ENCODE measurements at places on chromosomes 16 and 17.

GRCh38 chr17:2391597-2392251, 9.1 kb downstream of the MNT start:
- peaks cover 12% of the 10 kb centered on the region for H3K36me3 ChIP-seq
- no peaks in the 10 kb centered on the region for H3K27me3 ChIP-seq
- H3K27ac ChIP-seq, result peak overlapping the region; percentile 45
- H3K4me3 ChIP-seq, result peak overlapping the region; percentile 76

GRCh38 chr16:48008011-48008525, 147.7 kb downstream of the ABCC12 start:
- H3K27ac ChIP-seq, result no peak overlapping the region
- H3K4me3 ChIP-seq, result no peak overlapping the region
- H3K36me3 ChIP-seq, result no peaks in the 10 kb centered on the region
- no peaks in the 10 kb centered on the region for H3K27me3 ChIP-seq

DNA sequence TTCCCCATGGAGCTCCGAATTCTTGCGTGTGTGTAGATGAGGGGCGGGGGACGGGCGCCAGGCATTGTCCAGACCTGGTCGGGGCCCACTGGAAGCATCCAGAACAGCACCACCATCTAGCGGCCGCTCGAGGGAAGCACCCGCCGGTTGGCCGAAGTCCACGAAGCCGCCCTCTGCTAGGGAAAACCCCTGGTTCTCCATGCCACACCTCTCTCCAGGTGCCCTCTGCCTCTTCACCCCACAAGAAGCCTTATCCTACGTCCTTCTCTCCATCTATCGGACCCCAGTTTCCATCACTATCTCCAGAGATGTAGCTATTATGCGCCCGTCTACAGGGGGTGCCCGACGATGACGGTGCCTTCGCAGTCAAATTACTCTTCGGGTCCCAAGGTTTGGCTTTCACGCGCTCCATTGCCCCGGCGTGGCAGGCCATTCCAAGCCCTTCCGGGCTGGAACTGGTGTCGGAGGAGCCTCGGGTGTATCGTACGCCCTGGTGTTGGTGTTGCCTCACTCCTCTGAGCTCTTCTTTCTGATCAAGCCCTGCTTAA, 617 bp upstream of the SENP3 start:
- H3K36me3 ChIP-seq, result peaks cover 31% of the 10 kb centered on the region
- H3K27me3 ChIP-seq, result no peaks in the 10 kb centered on the region
- peak overlapping the region; percentile 54 for H3K27ac ChIP-seq
- H3K4me1 ChIP-seq, result peaks cover 14% of the 10 kb centered on the region
- peak overlapping the region; percentile 75 for H3K4me3 ChIP-seq

DNA sequence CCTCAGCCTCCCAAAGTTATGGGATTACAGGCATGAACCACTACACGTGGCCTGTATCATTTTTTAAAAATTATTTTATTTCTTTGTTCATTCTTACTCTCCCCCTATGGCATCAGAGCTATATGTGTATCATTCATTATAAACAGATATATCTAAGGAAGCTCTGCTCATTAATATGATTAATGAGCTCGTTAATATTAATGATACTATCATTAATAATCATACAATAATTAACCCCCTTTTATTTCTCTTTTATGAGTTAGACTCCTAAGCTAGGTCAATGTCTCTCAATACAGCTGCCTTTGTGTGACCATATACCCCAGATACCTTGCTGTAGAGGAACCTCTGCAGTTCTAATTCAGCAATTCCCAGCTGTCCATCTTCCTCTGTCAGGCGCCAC, 4.5 kb upstream of the RSKR start:
- H3K36me3 ChIP-seq, result peaks cover 95% of the 10 kb centered on the region
- H3K27me3 ChIP-seq, result no peaks in the 10 kb centered on the region
- no peak for DNase-seq

- no peak overlapping the region for H3K27ac ChIP-seq
- H3K36me3 ChIP-seq, result no peaks in the 10 kb centered on the region
- DNase-seq, result no peak
- no peaks in the 10 kb centered on the region for H3K27me3 ChIP-seq
Observed at GRCh38 chr16:78871241-78871640, 729.3 kb downstream of the MAF start.

- peaks cover 69% of the 10 kb centered on the region for H3K36me3 ChIP-seq
- H3K4me3 ChIP-seq, result no peak overlapping the region
- peaks cover 31% of the 10 kb centered on the region for H3K4me1 ChIP-seq
- H3K27ac ChIP-seq, result peak overlapping the region; percentile 38
Observed at GRCh38 chr17:3659541-3660111, 8.8 kb downstream of the TAX1BP3 start.

GRCh38 chr17:77186141-77186604, 45.4 kb downstream of the SEC14L1 start:
- no peak overlapping the region for H3K27ac ChIP-seq
- H3K4me3 ChIP-seq, result no peak overlapping the region
- no peak for DNase-seq
- peaks cover 7% of the 10 kb centered on the region for H3K4me1 ChIP-seq
- no peaks in the 10 kb centered on the region for H3K27me3 ChIP-seq
- peaks cover 51% of the 10 kb centered on the region for H3K36me3 ChIP-seq

GRCh38 chr17:5019475-5019956, 15.7 kb downstream of the SLC52A1 start:
- no peaks in the 10 kb centered on the region for H3K4me1 ChIP-seq
- H3K36me3 ChIP-seq, result peaks cover 87% of the 10 kb centered on the region
- H3K27ac ChIP-seq, result no peak overlapping the region
- H3K27me3 ChIP-seq, result no peaks in the 10 kb centered on the region
- H3K4me3 ChIP-seq, result no peak overlapping the region

DNA sequence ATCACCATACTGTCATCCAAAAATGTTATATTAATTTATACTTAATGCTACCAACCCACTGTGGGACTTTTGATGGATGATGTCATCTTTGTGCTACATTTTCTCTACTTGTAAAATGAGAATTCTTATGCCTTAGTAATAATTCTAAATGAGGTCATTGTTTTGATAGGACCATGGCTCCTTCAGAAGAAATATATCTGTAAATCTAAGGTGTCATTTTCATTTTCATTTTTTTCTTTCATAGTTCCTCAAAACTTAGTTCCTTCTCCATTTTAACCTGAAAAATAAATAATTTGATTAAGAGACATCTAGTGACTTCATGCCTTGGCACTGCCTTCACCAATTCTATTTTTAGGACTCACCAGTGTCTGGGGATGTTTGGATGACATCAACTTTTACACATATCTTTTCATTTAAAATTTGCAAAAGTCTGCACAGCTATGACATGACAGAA, 48.7 kb downstream of the GPRC5B start:
- DNase-seq, result no peak
- no peak overlapping the region for H3K27ac ChIP-seq
- no peaks in the 10 kb centered on the region for H3K27me3 ChIP-seq
- peaks cover 8% of the 10 kb centered on the region for H3K4me1 ChIP-seq
- H3K36me3 ChIP-seq, result no peaks in the 10 kb centered on the region

- no peaks in the 10 kb centered on the region for H3K27me3 ChIP-seq
- H3K4me3 ChIP-seq, result no peak overlapping the region
- no peaks in the 10 kb centered on the region for H3K4me1 ChIP-seq
- no peak overlapping the region for H3K27ac ChIP-seq
Observed at GRCh38 chr16:17936766-17937402, 399.7 kb downstream of the NPIPA8 start.

DNA sequence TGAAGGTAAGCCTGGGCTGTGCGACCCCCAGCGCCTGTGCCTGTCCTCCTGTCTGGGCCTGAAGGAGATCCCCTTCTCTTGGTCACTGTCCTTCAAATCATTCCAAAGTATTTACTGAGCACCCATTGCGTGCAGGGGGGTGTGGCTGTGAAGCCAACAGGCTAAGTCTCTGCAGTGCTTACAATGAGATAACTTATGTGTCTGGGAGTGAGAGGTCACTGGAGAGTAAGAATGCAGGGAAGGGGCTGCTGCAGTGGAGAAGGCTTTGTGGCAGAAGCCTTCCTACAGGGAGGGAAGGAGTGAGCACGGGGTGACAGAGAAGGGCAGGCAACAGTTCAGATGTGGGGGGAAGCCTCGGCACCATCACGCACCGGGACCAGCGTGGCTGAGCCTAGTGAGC, 11.2 kb upstream of the SMIM5 start:
- H3K4me1 ChIP-seq, result no peaks in the 10 kb centered on the region
- H3K4me3 ChIP-seq, result no peak overlapping the region
- DNase-seq, result no peak
- H3K27me3 ChIP-seq, result 0 out of 2 replicates have a peak, but pooled peaks cover 4% of the 10 kb centered on the region
- no peak overlapping the region for H3K27ac ChIP-seq
- H3K36me3 ChIP-seq, result peaks cover 2% of the 10 kb centered on the region

DNA sequence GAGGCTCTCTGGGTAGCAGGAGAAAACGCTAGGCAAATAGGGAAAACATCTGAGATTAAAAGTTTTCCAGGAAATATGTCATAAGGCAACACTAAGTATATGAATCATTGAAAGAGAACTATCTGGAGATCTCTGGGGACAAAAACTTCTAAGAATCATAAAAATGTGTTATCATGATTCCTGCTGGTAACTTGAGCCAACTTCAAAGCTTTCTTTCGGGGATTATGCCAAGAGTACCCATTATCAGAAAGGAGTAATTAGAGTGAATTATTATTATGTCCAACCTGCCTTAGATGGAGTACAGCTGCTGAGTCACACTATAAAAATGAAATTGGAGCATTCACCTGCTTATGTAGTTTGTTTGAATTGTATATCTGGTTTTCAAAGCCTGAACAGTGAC, 488.5 kb upstream of the SOX9 start:
- H3K4me3 ChIP-seq, result no peak overlapping the region
- H3K27ac ChIP-seq, result peak overlapping the region; percentile 59
- H3K4me1 ChIP-seq, result peaks cover 33% of the 10 kb centered on the region

- peak overlapping the region; percentile 83 for H3K27ac ChIP-seq
- peak; percentile 16 for DNase-seq
- H3K27me3 ChIP-seq, result no peaks in the 10 kb centered on the region
Observed at GRCh38 chr16:86554599-86554916, 477 bp downstream of the MTHFSD start.

DNA sequence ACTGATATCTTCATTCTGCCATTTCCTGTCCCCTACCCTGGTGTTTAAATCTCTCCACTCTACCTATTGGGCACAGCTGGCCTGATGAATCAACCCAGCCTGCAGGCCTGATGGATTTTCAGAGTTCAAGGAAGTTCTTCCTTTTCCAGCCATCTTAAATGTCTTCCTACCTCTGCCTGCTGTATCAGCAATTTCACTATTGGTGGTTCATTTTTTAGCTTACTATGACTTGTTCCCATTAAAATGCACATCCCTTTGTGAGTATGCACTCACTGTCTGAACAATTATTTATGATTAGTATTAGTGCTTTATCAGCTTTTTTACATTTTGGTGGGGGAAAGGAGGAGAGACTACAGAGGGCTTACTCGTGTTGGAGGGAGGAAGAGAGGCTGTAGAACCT, 48.6 kb upstream of the CRHR1 start:
- H3K4me1 ChIP-seq, result no peaks in the 10 kb centered on the region
- no peak overlapping the region for H3K4me3 ChIP-seq
- DNase-seq, result no peak
- no peaks in the 10 kb centered on the region for H3K36me3 ChIP-seq
- no peak overlapping the region for H3K27ac ChIP-seq

DNA sequence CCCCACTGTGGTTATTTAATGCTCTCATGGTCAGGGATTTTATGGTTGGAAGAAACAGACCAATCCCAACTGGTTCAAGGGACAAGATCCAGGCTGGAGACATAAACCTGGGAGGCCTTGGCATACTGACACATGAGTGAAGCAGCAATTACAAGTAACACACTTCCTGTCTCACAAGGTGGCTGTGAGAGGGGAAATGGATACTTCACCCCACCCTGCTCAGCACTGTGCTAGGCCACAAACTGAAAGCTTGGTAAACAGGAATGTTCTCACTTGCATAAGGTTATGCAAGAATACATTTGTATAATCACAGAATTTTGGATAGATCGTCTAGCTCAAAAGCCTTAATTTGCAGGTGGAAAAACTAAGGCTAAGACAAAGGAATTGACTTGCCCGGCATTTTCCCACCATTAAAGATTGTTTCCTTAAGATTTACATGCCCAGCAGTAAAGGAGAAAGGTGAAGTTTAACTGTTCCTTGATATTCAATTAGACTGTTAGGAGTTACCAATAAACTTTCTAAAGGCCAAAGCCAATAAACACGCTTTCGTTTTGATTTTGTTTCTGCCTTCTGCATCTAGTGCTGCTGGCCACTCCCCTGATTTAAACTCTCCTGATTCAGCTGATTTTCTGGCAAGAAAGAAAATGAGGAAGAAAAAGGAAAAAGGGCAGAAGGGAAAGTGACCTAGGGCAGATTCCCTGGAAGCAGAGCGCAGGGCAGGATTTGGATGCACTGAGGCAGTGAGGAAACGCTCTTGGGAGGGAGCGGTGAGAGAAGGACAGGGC, 215.6 kb upstream of the CDH5 start:
- H3K4me1 ChIP-seq, result peaks cover 44% of the 10 kb centered on the region
- no peak overlapping the region for H3K4me3 ChIP-seq
- H3K27me3 ChIP-seq, result no peaks in the 10 kb centered on the region
- peak overlapping the region; percentile 92 for H3K27ac ChIP-seq
- DNase-seq, result peak; percentile 61

DNA sequence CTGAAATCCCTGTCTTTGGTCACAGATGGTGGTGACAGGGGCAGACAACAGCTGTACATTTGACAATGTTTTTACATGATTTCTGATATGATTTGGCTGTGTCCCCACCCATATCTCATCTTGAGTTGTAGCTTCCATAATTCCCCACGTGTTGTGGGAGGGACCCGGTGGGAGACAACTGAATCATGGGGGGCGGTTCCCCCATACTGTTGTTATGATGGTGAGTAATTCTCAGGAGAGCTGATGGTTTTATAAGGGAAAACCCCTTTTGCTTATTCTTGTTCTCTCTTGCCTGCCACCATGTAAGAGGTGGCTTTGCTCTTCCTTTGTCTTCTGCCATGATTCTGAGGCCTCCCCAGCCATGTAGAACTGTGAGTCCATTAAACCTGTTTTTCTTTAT, 353.9 kb downstream of the CPPED1 start:
- no peak overlapping the region for H3K4me3 ChIP-seq
- no peaks in the 10 kb centered on the region for H3K36me3 ChIP-seq
- no peaks in the 10 kb centered on the region for H3K4me1 ChIP-seq
- no peak for DNase-seq

- no peaks in the 10 kb centered on the region for H3K27me3 ChIP-seq
- DNase-seq, result no peak
Observed at GRCh38 chr17:2449486-2449885, 48.6 kb upstream of the MNT start.
